ENCODE measurements at places on chromosomes 7 and 10.

- no peak for DNase-seq
Measured at GRCh38 chr10:27506280-27506679, 2.2 kb downstream of the RAB18 start.

DNA sequence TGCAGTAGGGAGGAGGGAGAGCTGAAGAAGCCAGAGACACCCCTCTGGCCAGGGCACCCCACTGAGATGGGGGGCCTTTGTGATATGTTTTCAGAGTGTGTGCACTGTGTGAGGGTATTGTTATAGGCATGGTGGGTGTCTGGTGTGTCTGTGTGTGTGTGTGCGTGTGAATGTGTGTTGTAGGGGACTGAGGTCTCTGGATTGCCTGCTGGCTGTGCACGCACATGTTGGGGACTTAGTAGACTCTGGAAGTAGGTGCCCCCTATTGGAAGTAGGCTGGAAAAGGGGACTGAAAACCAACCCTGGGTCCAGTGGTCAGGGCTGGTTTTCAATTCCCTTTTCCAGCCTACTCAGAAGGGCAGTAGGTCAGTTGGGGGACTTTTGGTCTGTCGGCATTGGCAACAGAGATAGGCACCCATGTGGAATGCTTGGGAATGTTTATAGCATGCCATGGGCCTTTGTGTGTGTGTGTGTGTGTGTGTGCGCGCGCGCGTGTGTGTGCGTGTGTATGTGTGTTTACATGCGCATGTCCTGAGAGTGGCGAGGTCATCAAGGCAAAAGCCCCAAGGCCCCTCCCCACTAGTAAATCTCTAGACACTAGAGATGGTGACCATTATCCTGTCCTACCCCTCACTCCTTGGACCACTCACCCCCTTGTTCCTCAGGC, 78.8 kb downstream of the HIF1AN start:
- no peak for DNase-seq

DNA sequence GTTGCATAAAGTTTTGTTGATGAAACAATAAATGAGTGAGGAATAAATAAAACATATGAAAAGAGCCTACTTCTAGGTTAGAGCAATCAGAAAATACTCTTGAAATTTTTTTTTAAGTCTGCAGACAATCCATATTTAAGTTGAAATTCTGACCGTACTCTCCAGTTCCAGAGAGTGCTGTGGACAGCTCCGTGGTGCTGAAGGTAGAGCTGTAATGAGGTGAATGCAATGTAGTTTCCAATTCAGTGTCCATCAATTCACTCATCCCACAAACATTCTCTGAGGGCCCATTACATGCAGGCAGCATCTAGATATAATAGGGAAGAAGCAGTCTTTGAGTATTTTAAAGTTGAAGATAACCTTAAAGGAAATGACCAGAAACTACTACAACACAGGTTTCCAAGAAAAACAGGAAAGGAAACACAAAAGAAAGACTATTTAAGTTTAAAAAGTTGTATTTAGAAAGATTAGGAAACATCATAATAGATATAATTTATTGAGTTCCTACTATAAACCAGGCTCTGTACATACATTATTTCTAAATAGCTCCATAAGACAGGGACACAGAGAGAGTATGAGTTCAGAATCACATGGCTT, 44.0 kb upstream of the CRTAC1 start:
- no peak for DNase-seq

DNA sequence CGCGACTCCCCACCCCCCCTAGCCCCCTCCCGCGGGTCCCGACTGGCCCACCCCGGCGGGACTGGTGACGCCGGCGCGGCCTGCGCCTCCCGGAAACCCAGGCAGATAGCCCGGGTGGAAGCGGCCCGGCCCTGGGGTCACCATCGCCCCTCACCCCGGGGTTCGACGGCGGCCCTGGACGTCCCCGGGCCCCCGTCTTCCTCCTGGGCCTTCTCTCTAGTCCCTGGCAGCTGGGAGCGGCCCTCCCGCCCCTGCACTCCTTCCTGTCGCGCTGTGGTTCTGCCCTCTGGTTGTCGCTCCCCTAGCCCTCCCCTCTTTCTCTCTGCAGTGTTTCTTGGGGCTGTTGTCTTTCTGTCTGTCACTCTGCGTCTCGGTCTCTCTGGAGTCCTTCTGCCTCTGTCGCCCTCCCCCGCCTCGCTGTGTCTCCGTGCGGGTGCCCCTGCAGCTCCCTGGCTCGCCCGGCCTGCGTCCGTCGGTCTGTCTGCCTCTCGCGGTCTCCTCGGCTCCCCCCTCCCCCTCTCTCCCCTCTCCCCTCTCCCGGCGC, 90.5 kb upstream of the PAX2 start:
- peak; percentile 47 for DNase-seq

GRCh38 chr7:155518633-155519032, 27.7 kb downstream of the CNPY1 start:
- no peak for DNase-seq

DNA sequence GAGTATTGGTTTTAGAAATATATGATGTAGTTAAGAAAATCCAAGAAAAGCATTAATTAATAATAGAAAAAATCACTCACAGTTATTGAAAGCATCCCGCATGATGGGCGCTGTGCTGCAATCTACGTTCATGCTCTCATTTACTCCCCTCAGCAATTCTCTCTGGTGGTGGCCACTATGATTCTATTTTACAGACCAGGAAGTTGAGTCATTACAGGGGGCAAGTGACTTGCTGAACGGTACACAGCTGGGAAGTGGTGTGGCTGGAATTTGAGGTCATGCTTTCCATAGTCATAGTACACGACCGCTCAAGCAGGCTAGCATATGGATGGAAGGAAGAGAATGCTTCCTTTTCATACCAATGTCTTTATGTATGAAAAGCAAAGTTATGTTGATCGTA, 117.4 kb downstream of the TES start:
- DNase-seq, result no peak

- no peak for DNase-seq
Measured at GRCh38 chr10:87626422-87626892, 33.2 kb upstream of the PAPSS2 start.

DNA sequence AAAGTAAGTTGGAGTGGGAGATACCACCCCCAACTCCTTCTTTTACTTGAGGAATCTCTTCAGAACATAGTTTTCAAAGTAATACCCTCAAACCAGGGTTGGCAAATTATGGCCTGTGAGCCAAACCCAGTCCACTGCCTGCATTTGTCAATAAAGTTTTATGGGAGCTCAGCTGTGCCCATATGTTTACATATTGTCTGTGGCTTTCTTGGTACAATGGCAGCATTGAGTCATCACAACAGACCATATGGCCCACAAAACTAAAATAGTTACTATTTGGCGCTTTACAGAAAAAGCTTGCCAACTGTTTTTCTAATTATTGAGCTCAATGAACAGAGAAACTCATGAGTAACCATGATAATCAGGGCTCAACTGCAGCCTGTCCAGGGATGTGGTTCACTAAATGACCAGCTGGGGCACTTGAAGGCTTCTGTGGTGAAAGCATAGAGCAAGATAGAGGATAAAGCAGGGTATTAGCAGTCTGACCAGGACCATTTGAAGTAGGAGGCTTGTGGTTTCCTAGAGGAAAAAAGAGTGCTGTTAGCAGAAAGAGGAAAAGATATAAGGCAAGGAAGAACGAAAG, 196.0 kb upstream of the GRB10 start:
- no peak for DNase-seq

GRCh38 chr10:8463853-8464252, 409.4 kb downstream of the GATA3 start:
- no peak for DNase-seq

DNA sequence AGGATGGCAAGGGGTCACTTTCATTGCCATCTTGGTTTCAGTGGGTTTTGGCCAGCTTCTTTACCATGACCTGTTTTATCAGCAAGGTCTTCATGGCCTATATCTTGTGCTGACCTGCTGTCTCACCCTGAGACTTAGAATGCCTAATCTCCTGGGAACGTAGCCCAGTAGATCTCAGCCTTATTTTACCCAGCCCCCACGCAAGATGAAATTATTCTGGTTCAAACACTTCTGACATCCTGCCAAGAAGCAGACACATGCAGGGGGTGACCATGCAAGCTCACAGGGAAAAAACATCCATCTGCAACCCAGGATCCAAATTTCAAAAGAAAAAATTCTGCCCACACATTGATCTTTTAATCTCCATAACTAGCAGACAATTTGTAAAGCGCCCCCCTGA, 88.4 kb upstream of the EEPD1 start:
- no peak for DNase-seq

DNA sequence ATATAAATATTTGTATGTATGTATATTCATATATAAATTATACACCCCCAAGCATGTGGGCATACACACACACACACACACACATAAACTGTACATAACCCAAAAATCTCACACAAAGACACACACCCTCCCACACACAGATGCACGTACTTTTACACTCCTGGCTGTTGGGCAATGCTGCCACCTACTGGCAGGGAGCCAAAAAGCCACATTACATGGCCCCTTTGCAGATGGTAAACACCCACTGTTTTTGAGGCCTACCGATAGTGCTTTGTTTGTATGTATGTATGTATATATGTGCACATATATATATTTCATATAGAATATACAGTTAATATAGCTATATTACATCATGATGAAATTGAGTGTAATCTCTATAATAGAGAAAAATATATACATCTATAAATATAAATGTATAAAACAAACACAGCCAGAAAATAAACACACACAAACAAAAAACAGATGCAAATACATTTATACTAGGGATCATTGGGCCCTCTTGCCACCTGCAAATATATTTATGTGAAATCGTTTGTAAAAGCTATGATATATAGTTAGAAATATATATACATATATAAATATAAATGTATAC, 120.1 kb upstream of the ACBD5 start:
- peak; percentile 62 for DNase-seq

DNA sequence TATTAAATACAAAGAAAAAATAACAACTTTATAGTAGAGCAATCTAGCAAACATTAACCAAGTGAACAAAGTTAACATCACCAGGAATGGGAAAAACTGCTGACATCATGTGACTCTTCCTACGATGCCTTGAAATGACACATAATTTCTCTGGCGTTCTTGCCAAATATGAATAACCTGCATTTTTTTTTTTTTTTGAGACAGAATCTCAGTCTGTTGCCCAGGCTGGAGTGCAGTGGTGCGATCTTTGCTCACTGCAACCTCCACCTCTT, 126.5 kb upstream of the VKORC1L1 start:
- no peak for DNase-seq

GRCh38 chr7:69879989-69880388, 281.7 kb downstream of the AUTS2 start:
- DNase-seq, result no peak

GRCh38 chr7:36092221-36092771, 60.8 kb upstream of the EEPD1 start:
- no peak for DNase-seq

DNA sequence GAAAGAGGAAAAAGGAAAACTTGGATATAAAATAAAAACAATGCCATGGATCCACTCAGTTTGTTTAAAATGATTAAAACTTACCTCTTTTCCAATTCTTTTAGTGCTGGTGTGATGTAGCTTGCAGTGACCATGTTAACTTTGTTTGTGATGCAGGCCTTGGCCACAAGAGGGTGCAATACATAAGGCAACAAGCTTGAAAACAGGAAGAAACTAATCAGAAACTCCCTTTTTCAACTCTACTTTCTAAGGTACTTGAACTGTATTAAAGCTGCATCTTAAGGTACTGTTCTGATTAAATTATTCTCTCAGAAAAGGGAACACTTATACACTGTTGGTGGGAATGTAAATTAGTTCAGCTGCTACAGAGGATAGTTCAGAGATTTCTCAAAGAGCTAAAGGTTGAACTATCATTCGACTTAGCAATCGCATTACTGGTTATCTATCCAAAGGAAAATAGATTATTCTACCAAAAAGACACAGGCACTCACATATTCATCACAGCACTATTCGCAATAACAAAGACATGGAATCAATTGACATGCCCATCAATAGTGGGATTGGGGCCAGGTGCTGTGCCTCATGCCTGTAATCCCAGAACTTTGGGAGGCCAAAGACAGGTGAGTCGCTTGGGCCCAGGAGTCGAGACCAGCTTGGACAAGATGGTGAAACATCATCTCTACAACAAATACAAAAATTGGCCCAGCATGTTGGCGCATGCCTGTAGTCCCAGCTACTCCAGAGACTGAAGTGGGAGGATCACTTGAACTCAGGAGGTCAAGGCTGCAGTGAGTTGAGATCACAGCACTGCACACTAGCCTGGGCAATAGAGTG, 50.9 kb downstream of the AASS start:
- peak; percentile 31 for DNase-seq

GRCh38 chr10:49759787-49760551, 2.2 kb downstream of the OGDHL start:
- no peak for DNase-seq

DNA sequence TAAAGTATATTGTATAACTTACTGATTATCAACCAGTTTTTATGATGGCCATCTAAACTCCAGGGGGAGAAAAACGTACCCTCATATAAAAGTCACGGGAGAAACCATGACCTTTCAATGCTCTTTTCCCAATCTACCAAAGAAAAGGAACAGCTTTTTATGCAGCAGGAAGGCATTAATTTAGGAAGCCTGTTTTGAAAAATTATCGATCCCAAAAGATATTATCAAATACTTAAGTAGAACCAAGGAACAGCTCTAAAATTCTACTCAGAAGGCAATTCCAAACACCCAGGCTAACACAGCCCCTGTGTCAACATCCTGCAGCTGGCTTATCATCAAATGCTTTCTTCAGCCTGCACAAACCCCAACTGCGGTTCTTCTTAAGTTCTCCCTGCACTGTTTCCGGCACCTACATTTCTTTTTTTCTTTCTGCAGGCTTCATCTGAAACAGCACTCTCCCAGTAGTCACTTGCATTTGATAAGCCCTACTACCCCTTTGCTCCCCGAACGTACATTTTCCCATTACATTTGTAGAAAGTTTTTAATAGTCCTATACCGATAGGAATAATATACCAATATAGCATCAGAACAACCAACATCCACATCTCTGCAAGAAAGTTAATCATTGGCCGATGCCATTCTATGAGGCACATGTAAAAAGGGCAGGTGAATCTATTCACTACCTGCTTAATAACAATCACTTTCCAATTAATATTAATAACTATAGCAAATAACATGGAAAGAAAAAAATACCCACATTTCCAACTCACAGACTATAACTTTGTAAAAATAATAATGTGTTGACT, 47.9 kb downstream of the PIP4K2A start:
- no peak for DNase-seq

GRCh38 chr10:69061305-69062161, 26.4 kb upstream of the SRGN start:
- peak; percentile 35 for DNase-seq

DNA sequence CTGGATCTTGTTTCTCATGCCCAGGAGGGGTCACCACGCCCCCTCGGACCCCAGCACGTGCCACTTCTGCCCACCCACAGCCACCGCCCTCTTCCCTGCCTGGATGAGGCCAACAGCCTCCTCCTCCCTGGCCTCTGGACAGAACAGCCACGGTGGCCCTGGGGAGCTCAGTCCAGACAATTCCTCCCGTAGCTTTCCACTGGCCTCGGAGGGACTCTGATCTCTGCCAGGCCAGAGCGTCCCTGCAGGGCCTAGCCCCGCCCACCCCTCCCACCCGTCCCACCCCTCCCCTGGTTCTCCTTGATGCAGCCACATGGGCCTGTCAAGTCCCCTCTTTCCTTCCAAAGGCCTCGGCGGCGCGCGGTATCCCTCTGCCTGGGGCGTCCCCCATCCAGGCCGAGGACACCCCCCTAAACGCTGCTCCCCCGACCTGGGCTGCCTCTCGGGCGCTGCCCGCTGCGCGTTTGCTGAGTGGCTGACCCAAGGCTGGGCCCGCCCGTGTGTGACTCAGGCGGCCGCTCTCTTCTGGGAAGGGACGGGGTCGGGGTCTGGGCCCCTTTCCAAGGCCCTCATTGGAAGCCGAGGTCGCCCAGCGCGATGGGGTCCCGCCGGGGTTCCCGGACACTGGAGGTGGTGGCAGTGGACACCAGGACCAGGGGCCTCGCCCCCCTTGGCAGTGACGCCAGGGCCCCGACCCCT, 557 bp downstream of the TMEM120A start:
- peak; percentile 73 for DNase-seq
